MG63 (cell line): ENCODE measurements at places on chromosomes 16 and 17.

DNA sequence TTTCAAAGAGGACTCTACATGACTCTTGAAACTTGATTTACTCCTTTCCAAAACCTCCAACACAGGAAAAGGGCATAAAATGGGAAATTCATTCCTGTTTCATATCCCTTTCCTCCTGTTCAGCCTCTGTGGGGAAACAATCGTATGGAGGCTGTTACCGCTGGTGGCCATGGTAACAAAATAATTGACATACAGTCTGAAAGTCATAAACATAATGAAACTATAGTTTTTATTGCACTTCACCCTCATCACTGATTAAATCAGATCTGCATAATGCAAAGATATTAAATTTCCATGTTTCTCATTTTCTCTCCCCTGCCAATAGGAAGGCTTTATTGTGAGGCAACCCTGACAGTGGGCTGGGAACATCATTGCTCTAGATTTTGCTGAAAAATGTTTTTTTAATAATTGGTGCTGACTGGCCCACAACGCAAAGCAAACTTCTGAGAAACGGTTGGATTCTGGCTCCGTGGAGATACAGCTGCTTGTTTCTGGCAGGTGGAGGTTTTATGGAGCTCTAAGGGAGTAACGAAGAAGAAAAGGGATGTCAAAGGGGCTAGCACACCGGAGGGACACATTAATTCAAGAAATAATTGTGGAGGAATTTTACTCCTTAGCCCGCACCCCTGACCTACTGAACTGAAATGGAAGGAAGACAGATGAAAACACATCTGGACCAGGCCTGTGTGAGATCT, 154.2 kb upstream of the SHISA6 start:
- no peak for DNase-seq

DNA sequence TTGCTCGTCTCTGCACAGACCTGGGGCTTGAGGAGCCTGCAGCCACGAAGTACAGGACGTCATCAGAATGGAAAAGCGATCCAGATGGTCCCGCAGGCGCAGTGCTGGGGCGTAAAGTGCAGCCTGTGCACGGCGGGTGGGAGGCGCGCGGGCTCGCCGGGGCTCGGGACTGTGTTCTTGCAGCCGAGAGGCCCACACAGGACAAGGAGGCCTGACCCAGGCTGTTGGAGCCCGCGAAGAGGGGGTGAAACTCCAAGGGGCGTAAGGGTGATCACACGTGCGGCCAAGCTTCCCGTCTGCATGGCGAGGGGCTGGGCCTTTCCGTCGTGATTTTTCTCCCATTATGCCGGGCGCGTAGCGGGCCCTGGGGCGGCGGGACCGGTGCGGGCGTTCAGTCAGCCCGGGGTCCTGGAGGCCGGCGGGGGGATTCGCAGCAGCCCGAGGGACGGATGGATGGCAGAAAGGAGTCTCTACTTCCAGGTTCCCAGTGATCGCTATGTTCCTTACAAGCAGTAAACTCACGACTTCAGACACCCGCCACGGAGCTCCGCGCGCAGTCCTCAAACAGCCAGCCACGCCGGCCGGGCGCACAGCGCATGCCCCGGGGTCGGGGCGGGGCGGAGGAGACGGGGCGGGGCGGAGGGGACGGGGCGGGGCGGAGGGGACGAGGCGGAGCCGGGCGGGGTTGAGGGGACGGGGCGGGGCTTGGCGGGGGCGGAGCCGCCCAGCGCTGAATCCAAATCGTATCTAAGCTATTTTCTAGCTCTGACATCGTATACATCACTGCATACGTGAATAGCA, 141.0 kb upstream of the KCNJ18 start:
- DNase-seq: peak; percentile 95

GRCh38 chr16:21339941-21340340, 61.9 kb upstream of the CRYM start:
- DNase-seq: no peak

DNA sequence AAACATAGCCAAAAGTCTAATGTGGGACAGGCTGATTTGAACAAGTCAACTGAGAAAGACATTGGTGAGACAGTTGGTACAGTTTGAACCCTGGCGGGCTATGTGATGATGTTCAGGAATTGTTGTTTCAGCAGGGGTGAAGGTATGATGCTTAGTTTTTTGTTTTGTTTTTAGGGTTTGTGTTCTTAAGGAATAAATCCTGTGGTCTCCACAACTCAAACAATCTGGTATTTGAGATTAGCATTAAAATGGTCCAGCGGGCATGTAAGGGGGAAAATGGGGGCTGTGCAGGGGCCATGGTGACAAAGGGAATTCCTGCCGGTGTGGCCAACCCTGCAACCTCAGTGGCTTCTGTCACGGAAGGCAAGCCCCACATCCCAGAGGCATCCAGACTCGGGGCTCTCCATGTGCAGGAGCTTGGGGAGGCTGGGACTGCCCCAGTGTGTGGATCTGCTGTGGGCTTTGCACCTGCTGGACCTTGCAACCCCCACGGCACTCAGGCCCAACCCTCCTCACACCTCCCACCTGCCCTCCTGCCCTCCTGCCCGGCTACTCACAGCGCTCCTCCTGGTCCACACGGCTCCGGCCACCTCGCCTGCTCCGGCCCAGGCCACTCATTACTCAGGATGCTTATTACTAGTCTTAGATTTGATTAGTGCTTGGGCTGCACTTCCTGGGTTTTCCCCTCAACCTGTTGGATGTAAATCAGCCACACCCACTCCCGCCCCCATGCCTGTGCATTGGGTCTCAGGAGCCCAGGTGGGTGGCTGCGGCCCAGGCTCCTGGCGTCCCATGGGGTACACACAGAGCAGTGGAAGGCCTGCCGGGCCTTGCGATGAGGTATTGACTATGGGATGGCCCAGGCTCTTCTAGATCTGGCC, at the start of gene TNFRSF13B:
TNFRSF13B (minus strand) TSS at position 661 of the 881 bp plus-strand sequence; CDS start at position 618, 43 bp downstream.
- DNase-seq: no peak
